ENCODE measurements at places on chromosomes 5 and 9. TPM values are rescaled to one million over a fixed set of nuclear protein-coding genes. Genes with fewer than 3 reads are reported as not detected.

DNA sequence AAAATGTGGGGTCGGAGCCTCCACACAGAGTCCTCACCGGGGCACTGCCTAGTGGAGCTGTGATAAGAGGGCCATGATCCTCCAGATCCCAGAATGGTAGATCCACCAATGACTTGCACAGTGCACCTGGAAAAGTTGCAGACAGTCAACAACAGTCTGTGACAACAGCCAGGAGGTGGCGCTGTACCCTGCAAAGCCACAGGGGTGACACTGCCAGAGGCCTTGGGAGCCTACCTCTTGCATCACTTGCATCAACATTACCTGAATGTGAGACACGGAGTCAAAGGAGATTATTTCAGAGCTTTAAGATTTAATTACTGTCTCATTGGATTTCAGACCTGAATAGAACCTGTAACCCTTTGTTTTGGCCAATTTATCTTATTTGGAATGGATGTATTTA lies 614.1 kb upstream of the CDH9 start:
- DNase-seq, result no peak

DNA sequence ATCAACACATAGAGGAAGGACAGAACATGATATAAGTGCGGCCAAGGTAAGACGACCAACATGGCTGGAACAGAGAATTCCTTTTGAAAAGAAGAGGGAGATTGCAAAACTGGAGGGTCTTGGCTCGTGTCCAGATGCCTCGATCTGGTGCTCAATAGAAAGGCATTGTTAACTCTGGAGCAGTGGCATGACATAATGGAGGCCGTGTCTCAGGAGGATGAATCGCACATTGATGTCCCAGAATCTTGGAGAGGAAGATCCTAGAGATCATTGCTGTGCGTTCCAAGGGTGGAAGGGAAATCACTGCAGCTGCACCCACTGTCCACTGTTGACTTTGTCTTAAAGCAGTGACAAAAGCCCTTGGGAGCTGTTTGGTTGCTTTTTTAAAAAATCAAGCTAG lies 30.9 kb downstream of the GRAMD2B start:
- no peak for DNase-seq

DNA sequence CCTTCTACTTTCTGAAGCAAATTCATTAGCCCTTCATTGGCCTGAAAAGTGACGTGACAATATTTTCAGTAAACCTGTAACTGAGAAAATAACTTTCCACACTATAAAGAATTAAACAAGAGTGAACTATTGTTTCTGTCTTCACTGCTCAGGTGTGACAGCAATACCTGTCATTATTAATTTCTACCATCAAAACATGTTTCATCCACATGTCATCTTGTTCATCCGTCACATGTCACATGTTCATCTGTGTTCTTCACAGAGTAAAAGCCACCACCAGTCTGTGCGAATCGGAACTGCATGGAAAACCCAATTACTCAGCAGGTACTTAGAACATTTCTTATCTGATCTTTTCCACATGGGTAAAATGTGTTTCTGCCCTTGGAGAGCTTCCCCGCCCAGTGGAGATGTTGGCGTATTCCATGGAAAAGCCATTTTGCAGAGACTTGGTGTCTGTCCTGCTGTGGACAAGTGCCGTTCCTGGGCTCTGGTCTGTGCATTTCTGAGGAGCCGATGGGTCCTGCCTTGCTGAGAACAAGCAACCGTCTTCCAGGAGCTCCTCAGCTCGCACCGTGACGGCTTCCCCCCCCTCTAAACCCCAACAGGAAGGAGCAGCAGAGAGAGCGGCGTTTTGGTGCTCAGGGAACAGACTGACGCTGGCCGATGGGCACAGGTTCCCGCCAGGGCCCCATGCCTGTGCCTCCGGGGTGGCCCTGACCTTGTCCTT lies 10.6 kb upstream of the EXOC3 start:
- DNase-seq, result peak; percentile 54

GRCh38 chr9:21789541-21790037 lies 12.8 kb upstream of the MTAP start:
- peak; percentile 19 for DNase-seq

FGFR4 gene
- total RNA-seq, result 105 TPM

DNA sequence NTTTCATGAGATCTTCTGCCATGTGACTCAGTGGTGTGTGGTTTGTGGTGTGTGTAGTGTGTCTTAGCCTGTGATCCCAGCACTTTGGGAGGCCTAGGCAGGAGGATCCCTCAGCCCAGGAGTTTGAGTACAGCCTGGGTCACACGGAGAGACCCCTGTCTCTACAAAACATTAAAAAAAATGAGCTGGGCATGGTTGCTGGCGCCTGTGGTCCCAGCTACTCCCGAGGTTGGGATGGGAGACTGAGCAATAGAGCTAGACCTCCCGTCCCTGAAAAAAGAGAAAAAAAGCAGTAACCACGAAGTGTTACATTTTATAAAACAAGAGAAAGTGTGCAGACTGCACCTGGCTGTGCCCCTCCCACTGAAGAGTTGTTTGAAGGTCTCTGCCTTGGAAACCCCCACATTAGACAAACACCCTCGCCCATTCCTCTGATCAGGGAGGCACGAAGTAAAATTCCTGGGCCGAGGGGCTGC lies 21.2 kb upstream of the RNU6ATAC start:
- peak; percentile 41 for DNase-seq
